ENCODE measurements at places on chromosomes 3 and 15.

DNA sequence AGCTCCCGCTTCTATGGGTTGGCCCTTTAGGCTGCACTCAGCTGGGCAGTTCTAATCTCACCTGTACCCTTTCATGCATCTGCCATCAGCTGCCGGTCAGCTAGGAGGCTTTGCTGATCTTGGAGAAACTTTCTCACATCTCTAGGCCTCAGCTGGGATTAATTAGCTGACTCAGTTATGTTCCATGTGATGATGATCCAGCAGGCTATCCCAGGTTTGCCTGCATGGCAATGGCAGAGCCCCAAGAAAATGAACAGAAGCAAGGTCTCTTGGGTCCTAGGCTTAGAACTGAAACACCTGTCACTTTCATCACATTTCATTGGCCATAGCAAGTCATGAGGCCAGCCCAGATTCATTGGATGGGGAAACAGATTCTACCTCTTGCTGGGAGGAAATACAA, 304.6 kb upstream of the TBC1D5 start:
- DNase-seq = no peak

DNA sequence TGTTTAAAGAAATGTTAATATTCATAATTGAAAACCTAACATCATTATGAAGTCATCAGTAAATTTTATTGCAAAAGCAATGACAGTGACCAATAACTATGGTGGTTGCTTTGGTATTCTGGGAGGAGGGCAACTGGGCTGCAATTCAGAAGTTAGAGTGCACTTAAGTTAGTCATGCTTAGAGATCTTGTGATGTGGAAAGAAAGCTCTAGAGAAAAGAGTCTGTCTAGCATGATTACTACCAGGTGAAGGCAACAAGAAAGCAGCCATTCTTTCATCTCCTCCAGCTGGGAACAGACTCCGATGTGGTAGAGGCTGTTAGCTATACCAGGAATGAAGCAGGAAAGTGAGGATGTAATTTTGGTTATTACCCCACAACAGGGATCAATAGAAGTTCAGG, 625.6 kb downstream of the SI start:
- no peak for DNase-seq

GRCh38 chr15:40028853-40029252, 10.1 kb downstream of the SRP14 start:
- no peak for DNase-seq

- DNase-seq = no peak
Measured at GRCh38 chr3:172138193-172138537, 98.8 kb downstream of the FNDC3B start.

DNA sequence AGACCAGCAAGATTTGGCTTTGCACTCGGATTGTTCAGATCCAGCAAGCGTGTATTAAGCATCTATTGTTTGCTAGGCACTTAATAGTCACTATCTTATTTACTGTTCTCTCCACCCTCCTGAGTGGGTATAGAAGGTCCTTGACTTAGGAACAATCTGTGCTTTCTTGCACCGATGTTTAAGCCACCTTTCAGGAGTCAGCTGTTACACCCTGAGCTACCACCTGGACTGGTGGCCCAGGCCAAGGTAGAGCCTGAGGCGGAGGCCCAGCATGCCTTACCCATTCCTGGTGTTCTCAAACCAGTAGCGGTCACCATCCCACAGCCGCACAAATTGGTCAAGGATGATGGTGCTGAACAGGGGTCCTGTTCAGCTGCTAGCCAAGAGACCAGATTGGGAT, 10.0 kb downstream of the DUOX1 start:
- no peak for DNase-seq
